T-cell (primary cell): ENCODE measurements at places on chromosomes 11 and 22.

DNA sequence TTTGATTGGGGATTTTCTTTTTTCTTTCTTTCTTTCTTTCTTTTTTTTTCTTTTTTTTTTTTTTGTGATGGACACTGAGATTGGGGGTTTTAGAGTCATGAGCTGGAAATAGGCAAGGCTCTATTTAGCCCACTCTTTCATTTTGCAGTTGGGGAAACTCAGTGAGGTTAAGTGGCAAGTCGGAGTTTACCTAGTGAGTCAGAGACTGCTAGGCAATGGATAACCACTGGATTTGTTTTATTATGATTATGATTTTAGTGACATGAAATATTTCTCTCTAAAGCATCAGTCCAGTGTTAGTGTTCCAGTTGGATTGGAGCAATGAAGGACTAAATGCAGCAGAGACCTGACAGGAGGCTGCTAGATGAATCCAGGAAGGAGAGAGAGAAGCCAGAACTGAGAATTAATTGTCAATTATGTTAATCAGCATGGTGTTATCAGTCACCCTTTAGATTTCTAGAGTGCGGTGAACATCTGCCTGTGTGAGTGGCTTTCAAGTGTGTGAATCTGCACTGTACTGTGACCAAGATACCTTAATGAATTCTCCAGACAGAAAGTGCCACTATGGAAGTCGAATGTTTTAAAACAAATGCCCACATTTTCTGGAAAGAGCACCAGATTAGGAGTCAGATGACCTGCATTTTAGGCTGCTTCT lies 10.9 kb downstream of the BMAL1 start:
- DNase-seq, result no peak

DNA sequence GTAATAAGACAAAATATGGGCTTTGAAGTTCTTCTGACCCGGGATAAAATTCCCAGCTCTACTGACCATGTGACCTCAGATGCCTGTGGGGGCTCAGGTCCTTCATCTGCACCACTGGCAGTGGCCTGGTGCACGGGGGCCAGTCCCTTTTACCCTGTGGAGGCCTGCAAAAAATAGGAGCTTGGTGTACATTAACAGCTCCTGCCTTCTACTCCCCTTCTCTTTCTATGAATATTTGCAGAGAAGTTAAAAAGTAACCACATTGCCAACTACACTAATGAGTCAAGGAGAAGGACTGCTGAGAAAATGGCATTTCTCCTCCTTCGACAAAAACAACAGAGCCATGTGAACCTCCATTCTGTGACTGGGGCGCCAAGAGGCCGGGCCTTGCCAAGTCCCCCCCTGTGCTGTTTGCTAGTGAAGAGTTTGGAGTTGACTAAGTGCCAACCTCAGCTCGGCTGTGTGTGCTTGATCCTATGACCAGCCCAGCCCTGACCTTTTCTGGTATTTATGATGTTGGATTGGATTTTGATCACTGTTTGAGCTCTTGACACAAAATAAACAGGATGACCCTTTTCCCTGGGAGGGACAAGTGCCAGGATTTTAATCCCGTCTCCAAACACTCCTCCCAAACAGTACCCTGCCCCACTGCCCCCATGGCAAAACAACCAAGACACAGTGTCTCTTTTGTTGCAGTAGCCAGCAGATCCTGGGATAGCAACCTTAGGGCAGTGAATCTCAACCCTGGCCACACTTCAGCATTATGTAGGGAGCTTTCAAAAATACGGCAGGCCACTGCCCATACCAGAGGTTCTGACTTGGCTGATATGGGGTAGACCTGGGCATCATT lies 380.1 kb downstream of the LARGE1 start:
- DNase-seq, result no peak

DNA sequence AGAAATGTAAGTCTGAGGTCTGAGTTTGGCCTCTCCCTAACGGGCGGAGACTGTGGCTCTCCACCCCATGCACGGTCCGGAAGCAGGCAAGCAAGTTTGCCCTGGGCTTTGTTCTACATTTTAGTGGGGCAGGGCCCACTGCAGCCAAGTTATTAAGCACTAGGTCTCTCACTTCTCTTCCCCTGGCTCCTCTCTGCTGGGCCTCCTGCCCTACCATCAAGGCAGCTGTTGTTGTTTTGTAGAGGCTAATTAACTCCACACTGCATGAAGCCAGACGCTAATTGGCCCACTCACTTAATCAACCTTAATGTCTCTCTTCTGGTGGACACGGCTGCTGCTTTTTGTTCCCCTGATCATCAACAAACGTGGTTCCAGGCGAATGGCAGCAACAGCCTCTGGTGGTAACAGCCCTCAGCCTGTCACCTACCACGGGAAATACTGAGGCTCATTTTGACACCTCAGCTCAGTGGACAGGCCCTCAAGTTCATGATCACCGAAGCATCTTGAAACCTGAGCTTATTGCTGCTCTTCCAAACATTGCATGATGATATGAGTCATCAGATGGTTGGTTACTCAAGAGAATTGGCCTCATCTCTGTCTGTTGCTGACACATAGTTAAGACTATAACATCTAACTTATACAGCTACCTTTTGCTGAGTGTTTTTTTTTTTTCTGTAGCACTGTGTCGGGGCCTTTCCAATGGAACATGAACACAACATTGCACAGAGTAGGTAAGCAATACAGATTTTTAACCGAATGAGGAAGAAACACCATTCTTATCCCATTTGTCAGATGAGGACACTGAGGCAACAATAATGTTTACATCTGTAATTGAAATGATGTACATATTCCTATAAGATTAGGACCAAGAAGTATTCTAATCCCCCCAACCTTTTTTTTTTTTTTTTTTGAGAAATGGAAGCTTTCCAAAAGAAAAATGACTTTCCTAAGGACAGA lies 20.8 kb upstream of the LMO2 start:
- no peak for DNase-seq

GRCh38 chr11:60767388-60767811 lies 10.7 kb downstream of the MS4A15 start:
- no peak for DNase-seq

DNA sequence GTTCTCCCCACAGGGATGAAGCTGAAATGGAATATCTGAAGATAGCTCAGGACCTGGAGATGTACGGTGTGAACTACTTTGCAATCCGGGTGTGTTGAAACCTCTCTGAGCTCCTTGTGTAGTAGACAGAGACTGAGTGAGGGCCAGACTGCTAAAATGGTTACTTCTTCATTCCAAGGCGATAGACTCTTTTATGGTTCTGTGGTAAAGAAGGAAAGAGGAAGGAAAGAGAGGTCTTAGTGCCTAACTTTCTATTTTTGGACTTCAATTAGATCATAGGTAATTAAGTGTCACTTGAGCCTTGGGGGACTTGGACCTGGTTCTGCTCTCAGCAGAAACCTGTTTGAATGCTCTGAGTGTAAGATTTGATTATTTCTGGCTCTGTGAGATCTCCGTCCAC lies 54.7 kb downstream of the NF2 start:
- DNase-seq, result no peak

- no peak for DNase-seq
Measured at GRCh38 chr11:16897470-16898061, 116.6 kb downstream of the PLEKHA7 start.

DNA sequence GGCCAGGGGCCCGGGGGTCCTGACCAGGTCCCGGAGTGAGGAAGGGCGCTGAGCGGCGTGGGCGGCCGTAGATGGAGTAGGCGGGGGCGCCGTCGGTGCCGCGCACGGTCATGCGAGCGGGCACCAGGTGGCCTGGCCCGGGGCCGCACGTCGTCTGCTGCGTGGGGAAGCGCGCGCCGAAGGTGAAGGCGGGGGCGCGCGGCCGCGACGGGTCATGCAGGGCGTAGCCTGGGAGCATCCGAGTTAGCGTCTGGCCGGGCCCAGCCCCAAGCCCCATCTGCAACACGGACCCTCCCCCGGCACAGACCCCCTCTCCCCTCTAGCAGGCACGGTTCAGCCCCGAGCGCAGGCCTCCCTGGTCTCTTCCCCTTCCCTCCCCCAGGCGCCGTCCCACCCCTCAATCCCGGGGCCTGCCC lies 1.7 kb upstream of the TYMP start:
- DNase-seq, result peak; percentile 52

GRCh38 chr22:37601540-37602442 lies 6.8 kb upstream of the GGA1 start:
- DNase-seq, result no peak

GRCh38 chr11:65425971-65426838 lies 3.6 kb downstream of the NEAT1 start:
- no peak for DNase-seq

DNA sequence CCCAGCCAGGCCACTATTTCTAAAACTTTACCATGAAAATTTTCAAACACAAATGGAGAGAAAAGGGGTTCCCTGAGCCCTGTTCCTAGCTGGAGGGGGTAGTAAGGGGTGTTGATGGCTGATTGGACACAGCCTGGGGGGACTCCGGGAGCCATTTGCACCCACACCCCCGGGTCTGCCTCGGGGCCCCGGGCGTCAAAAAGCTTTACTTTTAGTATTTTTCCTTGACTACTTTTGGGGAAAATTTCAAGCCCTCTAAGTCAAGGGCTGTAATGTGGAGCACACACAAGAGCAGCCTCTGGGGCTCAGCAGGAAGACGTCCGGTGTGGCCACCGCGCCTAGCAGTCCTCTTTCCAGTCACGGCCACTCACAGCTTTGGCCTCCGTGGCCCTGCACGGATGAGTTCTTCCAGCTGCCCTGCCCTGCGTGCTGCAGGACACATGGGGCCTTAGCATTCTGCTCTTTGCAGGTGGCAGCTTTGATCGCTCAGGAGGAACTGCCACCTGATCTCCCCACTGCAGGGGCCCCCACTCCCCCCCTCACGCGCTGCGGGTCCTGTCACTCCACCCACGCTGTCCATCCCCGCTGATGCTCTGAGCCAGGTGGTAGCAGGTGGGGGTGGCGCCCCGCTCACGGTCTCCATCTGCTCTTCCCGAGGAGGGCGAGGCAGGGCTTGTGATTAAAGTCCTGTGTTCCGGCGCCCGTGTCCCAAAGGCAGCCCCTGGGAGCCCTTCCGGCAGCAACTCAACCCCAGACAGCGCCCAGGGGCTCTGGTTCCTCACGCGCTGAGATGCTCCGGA lies 14.4 kb downstream of the RNH1 start:
- no peak for DNase-seq

- DNase-seq, result no peak
Measured at GRCh38 chr11:116221351-116221750, 551.4 kb downstream of the BUD13 start.
